ENCODE measurements at places on chromosomes 5 and 9.

GRCh38 chr5:10775646-10776045 is 14.6 kb upstream of the DAP start:
- no peak for DNase-seq

GRCh38 chr9:37398464-37399025 is 24.0 kb upstream of the GRHPR start:
- DNase-seq: no peak

- DNase-seq: no peak
Measured at GRCh38 chr5:40497573-40497972, 182.1 kb upstream of the PTGER4 start.

DNA sequence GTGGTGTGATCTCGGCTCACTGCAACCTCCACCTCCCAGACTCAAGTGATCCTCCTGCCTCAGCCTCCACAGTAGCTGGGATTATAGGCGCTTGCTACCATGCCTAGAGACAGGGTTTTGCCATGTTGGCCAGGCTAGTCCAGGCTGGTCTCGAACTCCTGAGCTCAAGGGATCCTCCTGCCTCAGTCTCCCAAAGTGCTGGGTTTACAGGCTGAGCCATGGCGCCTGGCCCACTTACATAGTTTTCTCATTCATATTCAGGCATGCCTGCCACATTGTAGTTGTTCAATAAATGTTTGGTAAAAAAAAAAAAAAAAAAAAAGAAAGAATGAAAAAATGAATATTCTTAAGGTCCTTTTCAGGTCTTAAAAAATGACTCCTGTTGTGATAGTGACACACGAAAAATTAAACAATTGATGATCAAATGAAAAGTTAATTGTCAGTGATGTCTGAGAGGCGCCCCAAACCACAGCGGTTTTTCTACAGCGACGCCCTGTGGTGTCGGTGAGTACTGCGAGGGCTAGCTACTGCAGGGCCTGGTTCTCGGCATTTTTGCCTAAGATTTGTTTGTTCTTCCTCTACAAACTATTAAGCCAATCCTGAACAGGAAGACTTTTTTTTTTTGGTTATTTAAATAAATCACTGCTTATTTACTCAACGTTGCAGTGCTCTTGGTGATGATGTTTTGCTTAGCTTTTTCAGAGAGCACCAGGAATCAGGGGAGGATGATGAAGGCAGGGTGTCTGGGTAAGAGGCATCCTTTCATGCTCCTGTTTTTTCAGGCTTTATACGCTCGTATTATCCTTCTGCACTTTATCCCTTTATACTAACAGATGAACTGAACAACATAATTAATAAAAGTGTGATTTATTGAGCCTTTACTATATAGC is 67.0 kb upstream of the DPYSL3 start:
- DNase-seq: peak; percentile 21

DNA sequence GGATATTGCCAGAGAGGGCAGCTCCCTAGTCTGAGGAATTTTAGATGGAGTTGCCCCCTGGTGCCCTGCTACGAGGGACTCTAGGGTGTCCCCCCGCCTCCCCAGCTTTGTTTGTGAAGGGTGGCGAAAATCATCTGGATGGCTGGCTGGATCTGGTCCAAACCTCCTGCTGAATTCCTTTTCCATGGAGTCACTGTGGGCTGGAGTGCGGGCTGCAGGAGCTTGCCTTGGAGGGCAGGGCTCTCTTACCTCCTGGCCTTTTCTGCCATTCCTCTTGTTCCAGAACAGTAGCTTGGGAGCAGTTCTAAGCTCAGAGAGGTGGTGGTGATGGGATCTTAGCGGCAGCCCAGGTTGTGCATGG is 2.1 kb downstream of the SYNPO start:
- peak; percentile 79 for DNase-seq

GRCh38 chr9:110738982-110739381 is 70.4 kb downstream of the MUSK start:
- no peak for DNase-seq

GRCh38 chr9:89080193-89080592 is 88.9 kb downstream of the S1PR3 start:
- DNase-seq: no peak
